Kidney tubule cell (primary cell): ENCODE measurements at places on chromosomes 13 and 19.

- DNase-seq, result no peak
Measured at GRCh38 chr13:113964251-113964995, 9.5 kb downstream of the C13orf46 start.

DNA sequence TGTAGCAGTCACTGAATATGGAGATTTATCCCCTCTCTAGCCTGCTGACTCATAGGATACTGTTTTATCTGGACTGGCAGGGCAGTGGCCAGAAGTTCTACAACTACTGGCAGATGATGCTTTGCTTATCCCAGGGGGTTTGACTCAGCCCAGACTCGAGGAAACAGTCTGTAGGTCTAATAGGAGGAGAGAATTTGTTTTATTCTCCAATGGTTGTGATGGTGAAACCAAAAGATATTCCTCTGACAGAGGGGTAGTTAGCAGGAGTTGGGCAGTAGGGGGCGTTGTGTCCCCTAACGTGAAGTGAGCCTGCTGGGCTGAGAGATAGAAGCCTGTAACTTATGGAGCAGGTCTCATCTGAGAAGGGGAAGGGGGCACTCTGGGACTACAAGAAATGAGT lies 74.9 kb downstream of the WTIP start:
- DNase-seq, result peak; percentile 7

- DNase-seq, result no peak
Measured at GRCh38 chr13:76440568-76440967, 445.6 kb downstream of the KCTD12 start.

- no peak for DNase-seq
Measured at GRCh38 chr19:45668342-45668871, 386 bp downstream of the GIPR start.

DNA sequence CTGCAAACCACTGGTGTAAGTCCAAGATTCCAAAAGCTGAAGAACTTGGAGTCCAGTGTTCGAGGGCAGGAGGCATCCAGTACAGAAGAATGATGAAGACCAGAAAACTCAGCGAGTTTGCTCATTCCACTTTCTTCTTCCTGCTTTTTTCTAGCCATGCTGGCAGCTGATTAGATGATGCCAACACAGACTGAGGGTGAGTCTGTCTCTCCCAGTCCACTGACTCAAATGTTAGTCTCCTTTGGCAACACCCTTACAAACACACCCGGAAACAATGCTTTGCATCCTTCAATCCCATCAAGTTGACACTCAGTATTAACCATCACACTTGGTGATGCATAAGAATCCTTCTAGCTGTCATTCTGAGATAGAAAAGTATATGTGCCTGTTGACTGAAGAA lies 1504.6 kb downstream of the EFNB2 start:
- DNase-seq, result no peak

- peak; percentile 90 for DNase-seq
Measured at GRCh38 chr19:1168572-1169410, 5.3 kb downstream of the SBNO2 start.

DNA sequence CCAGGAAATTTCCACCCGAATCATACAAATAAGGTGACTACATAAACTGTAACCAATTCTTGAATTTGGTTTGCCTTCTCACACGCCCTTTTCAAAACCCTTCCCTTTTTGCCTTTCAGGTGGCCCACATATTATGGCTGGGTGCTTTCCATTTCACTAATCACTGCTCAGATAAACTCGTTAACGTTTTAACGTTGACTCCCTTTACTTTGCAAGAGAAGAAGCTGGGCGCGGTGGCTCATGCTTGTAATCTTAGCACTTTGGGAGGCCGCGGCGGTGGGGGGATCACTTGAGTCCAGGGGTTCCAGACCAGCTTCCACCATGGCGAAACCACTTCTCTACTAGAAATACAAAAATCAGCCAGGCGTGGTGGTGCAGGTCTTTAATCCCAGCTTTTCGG lies 19.8 kb upstream of the ZNF91 start:
- no peak for DNase-seq

- DNase-seq, result peak; percentile 74
Measured at GRCh38 chr19:45693106-45693788, 781 bp downstream of the QPCTL start.

GRCh38 chr13:71087006-71087405 lies 780.0 kb downstream of the DACH1 start:
- no peak for DNase-seq

DNA sequence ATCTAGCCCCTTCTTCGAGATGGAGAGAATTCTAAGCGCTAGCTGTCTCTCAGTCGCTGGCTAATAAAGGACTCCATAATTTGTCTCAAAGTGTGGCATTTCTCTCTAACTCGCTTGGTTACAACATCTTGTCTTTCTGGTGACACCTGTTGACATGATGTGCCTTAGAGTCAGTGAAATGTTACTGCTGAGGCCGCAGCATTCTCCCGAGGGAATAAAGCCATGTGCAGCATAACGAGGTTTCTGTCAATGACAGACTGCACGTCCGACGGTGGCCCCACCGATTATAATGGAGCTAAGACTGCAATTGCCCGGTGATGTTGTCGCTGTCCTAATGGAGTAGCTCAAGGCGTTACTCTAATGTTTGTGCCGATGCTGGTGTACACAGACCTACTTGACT lies 20.3 kb upstream of the GPR32 start:
- DNase-seq, result no peak

DNA sequence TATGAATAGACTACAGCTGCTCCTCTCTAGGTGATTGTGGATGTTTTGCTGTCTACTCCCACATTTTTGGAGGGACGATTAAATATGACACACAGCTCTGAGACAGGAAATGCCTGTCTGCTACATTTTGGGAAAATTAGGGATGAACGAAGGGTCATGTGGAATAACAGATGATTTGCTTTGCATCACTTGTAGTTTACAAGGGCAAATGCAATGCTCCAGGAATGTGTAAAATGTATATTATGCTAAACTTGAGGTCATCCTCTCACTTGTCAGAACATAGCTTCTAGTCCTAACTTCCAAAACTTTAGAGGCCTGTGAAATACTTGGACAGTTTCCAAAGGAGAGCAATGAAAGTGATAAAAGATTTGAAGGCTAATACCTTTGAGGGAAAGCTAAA lies 284.2 kb upstream of the DACH1 start:
- no peak for DNase-seq

- no peak for DNase-seq
Measured at GRCh38 chr13:99564386-99564785, 63.1 kb downstream of the TM9SF2 start.

DNA sequence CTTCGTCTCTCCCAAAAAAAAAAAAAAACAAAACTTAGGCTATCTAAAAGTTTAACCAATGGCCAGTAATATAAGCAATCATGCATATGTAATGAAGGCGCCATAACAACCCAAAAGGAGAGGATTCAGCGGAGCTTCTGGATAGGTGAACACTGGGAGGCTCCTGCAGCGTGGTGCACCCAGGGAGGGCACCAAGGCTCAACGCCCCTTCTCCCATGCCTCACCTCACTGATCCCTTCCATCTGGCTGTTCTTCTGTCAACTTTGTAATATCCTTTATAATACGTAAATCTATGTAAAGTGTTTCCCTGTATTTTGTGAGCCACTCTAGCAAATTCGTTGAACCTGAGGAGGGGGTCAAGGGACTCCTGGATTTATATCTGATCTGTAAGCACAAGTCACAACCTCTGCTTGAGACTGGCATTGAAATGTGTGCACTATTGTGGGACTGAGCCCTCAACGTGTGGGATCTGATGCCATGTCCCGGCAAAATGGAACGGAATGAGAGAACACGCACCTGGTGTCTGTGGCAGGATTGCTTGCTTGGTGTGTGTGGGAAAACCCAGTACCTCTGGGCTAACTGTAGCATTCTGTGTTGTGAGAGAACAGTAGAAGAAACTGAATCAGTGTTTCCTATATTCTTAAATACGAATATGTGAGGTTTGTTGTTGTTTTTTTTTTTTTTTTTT lies 521 bp upstream of the ZNF665 start:
- DNase-seq, result no peak

DNA sequence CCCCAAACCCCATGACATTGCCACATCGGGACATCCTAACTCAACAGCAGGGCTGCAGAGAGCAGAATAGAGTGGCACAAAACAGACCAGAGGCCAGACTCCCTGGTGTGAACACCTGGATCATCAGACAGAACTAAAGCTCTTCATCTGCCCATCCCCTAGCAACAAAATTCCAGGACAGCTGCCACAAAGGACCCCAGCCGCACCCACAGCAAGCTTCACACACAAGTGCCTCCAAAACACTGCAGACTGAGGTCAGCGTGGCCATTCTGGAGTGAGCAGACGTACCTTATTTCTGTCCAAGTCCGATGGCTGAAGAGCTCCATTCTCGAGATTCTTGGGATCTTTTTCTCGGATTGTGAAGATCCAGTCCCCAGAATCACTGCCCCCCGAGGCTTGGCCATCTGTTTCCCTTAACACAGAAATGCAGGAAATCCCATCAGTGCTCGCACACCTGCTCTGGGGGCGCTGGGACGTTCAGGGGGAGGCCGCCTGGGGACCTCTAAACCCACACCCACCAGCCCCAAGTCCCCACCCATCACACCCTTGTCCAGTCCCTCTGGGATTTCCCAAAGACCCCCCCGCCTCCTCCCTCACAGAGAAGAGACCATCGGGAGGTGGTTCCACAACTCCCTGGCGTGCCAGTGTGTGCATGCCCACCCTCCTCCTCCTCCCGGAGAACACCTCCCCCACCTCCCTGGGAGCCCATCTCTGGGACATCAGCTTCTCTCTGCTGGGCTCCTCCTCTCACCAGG lies 115.2 kb downstream of the STK24 start:
- no peak for DNase-seq

DNA sequence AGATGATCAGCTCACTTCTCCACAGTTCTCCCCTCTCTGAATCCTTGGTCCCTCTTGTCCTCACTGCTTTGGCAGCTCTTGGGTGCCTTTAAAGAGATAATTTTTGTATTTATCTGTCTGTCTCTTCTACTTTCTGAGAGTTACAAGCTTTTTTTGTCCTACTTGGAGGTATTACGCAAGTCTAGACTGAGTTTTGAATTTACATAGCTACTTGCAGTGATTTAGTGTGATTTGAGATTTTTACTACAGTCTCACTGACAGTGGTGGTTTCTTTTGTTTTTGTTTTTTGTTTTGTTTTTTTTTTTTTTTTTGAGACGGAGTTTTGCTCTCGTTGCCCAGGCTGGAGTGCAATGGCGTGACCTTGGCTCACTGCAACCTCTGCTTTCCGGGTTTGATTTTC lies 22.1 kb downstream of the URI1 start:
- DNase-seq, result no peak

- no peak for DNase-seq
Measured at GRCh38 chr13:35592457-35592856, 116.0 kb upstream of the MAB21L1 start.

- DNase-seq, result no peak
Measured at GRCh38 chr13:71169180-71169579, 697.8 kb downstream of the DACH1 start.

- peak; percentile 73 for DNase-seq
Measured at GRCh38 chr13:45518525-45519245, 53.9 kb downstream of the COG3 start.

GRCh38 chr19:17020385-17020784 lies 6.2 kb downstream of the CPAMD8 start:
- no peak for DNase-seq

- DNase-seq, result peak; percentile 60
Measured at GRCh38 chr19:4208385-4209094, 20.8 kb upstream of the EBI3 start.
